ENCODE measurements at places on chromosomes 16 and 17.

DNA sequence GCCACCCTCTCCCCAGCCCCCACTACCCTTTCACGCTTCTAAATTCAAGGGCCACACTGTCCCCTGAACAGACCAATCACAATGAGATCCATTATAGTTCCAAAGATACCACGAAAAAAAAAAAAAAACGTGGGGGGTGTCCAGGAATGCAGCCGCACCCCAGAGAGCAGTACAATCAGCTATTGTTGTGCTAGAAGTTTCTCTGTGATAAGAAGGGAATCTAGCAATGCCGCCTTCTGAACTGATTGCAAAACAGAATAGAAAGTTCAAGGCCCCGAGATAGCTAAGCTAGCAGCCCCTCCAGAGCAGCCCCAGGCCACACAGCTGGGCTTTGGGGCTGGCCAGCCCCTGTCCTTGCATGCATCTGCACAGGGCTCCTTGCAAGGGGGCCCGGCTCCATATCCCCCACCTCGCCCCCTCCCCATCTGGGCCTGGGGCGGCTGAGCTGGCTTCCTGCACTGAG, 86.9 kb upstream of the CBX4 start:
- no peak for DNase-seq

DNA sequence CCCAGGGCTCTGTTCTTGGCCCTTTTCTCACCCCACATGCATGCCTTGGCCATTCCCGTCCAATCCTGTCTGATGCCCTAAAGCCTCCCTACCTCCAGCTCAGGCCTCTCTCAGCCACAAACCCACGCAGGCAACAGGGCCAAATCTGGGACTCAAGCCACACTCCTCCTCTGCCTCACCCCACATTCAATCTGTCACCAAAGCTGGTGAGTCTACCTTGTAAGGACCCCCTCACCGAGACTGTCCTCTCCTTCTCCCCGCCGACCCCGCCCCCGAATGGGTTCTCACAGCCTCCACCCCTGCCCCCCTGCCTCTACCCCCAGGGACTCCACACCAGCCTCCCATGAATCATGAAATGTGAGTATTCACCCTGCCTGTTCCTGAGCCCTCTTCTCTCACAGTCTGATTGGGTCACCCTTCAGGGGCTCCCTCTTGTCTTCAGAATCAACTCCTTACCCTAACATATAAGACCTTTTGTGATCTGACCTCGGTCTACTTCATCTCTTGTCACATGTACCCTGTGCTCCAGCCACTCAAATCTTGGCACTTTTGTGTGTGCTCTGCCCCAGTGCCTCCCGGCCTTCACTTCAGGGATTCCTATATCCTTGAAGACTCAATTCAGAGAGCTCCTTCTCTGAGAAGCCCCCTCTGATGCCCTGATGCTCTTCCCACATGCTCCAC, 10.7 kb downstream of the EPOP start:
- DNase-seq: no peak

- peak; percentile 33 for DNase-seq
Measured at GRCh38 chr17:41687828-41688640, 651 bp upstream of the EIF1 start.

DNA sequence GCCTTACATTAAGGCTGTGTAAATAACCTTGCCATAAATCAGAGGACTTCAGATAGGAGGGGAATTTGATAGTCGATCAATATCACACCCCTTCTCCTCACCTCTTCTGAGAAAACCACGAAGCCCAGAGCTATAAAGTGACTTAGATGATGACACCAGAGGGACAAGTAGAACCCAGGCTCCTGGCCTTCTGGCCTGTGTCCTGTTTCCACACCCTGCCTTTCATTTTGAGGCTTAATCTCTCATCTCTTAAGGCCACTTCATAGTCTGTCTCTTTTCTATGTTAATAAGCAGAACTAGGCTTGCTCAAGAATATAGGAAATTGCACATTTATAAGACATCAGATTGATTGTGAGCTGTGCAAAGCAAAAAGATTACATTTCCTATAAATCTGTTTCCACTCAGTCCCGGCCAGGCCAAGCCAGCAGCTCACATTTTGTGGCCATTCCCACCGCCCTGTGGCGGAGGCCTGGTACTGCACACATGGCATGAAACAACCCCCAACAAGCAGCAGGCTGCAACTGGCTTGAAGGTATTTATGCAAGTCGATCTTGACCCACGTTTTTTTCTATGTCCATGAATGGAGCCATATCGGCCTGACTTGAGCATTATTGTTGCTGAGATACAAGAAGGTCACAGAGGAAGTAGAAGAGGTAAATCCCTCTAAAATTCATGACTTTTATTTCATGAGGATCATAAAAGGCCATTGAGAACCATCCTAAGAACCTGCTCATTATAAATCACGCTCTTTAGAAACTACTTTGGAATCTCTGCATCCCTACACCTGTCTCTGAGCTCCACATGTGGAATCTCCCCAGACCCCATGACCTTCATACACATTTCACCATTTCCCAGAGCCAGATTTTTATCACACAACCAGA, 93.7 kb downstream of the PMP22 start:
- DNase-seq: peak; percentile 22

- no peak for DNase-seq
Measured at GRCh38 chr16:21071741-21072140, 78.9 kb downstream of the DNAH3 start.

GRCh38 chr17:4897198-4897687, 2.1 kb upstream of the C17orf107 start:
- DNase-seq: no peak

- no peak for DNase-seq
Measured at GRCh38 chr16:64440421-64440831, 681.4 kb downstream of the CDH11 start.

DNA sequence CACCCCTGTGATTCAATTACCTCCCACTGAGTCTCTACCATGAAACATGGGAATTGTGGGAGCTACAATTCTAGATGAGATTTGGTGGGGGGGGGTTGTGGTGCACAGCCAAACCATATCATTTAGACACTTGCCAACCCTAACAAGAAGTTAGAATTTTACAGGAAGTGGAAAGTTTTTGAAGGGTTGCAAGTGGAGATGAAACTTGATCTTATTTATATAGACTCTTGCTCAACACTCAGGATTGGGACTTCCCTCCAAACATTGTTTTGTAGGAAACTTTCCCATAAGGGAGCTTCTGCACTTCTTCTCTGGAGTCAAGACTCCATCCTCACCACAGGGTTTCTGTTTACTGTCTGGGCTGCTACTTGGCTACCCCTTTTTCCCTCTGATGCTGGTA, 266.7 kb upstream of the CDH11 start:
- no peak for DNase-seq

GRCh38 chr16:58225965-58226602, 28.2 kb upstream of the CSNK2A2 start:
- no peak for DNase-seq

DNA sequence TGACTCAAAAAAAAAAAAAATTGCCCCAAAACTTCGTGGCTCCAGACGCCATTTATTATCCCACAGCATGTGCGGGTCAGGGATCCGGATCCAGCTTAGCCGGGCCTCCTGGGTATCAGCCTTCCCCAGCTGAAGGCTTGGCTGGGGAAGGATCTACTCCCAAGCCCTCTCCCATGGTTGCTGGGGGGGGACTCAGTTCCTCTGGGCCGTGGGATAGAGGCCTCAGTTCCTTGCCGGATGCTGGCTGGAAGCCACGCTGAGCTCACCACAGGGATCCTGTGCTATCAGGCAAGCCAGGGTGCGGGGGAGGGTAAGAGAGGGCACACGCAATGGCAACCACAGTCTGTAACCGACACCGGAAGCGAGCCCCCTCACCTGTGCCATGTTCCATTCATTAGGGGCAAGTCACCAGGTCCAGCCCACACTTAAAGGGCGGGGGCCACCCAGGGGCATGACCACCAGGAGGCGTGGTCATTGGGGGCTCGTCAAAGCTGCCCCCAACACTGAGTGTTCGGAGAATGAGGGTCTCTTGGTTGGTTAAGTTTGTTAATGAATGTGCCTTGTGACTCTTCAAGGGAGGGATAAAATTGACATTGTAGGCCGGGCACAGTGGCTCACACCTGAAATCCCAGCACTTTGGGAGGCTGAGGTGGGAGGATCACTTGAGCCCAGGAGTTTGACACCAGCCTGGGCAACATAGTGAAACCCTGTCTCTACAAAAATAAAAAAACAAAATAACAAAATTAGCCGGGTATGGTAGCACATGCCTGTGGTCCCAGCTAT, 210.0 kb upstream of the GSE1 start:
- no peak for DNase-seq

DNA sequence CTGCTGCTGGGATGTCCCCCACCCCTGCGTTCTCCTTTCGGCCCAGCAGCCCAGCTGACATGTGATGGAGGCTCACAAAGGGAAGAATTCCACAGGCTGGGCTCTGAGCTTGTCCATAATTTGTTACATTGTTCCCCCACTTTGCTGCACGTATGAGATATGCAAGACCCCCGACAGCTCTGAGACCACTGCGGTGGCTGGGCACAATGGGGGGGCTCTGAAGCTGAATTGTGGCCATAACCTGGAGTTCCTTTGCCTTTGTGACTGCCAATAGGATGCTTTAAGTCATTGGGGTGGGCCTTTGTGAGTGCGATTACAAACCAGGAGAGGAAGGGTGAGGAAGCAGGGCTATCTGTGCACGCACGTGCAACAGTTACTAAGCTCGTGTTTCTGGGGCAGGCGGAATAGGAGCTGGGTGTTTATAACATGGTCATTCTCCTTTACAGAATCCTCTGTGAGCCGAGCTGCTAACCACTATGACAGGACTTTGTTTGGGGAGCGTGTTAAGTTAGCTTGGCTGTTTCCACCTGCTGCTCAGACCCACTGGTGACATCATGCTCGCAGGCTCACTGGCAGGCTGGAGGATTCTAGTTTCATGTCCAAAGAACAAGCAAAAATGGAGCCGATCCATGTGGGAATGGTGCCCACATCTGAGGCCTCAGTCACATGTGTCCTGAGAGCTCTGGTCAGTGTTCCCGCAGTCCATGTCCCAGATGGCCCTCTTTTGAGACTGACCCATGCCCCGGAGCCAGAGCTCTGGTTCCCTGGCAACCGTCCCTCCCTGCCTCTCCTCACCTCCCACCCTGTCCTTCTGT, 208.3 kb upstream of the SALL1 start:
- DNase-seq: no peak

DNA sequence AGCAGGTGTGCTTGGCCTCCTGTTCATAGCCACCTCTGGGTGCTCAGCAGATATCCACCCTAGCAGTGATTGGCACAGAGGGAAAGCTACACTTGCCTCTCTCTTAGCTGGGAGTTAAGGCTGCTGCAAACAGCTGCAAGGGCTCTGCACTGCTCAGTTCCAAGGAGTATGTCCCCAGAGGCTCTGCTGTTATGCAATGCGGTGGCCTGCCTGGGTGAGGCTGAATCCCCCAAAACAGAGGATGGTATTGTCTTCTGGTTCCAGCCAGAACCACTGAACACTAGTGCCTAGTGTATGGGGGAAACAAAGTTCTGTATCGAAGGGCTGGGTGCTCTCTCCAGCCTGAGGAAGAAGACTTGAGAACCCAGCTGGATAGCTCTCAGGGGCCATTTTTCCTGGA, 16.8 kb downstream of the TMEM94 start:
- no peak for DNase-seq

- no peak for DNase-seq
Measured at GRCh38 chr16:23129686-23130085, 19.6 kb downstream of the USP31 start.

DNA sequence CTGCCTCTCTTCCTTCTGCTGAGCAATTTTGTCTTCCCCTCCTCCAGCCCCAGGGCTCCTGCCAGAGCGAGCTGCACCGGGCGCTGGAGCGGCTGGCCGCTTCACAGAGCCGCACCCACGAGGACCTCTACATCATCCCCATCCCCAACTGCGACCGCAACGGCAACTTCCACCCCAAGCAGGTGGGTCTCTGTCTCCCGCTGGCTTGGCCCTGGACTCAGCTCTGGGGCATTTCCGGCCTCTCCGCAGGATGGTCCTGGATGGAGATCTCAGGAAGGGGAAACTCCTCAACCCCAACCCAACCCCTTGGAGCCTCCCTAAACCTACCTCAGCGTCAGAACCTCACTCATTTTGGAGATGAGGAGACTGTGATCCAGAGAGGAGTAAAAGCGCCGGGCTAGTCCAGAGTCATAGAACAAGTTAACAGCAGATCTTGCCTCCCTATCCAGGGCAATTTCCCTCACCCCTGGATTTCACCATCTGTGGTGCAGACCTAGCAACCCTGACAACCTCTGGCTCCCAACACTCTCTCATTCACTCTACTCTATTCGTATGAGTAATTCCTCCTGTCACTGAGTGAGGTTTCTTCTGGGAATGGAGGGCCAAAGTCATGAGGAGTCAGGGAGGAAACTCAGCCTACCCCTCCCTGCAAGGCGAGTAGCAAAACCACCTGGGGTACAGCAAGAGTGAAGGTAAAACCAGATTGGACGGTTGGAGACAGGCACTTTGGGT, 10.8 kb downstream of the IGFBP4 start:
- DNase-seq: no peak
